ENCODE measurements at places on chromosomes 4 and X.

GRCh38 chr4:184053434-184053833 lies 148.3 kb downstream of the STOX2 start:
- H3K27ac ChIP-seq: no peak overlapping the region
- no peaks in the 10 kb centered on the region for H3K4me1 ChIP-seq
- H3K27me3 ChIP-seq: no peaks in the 10 kb centered on the region
- no peaks in the 10 kb centered on the region for H3K36me3 ChIP-seq
- no peak overlapping the region for H3K4me3 ChIP-seq
- no peak for DNase-seq

DNA sequence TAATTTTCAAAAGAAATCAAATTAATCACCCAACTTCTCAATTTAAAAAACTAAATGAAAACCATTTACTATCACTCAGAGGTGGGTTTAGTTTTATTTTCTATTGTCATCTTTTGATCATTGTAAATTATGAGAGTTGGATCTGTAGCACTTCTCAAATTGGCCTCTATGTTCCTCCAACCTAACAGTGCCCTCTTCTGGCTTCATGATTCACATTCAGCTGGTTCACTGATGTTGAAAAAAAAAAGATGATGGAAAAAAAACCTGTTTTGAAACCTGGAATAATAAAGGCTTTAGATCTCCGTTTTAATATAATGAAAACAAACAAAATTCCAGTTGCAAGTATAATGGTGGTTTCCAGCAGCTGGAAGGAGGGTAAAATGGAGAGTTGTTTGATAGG lies 2.4 kb upstream of the NBDY start:
- DNase-seq: peak; percentile 49
- no peaks in the 10 kb centered on the region for H3K36me3 ChIP-seq
- no peak overlapping the region for H3K27ac ChIP-seq
- no peaks in the 10 kb centered on the region for H3K27me3 ChIP-seq

DNA sequence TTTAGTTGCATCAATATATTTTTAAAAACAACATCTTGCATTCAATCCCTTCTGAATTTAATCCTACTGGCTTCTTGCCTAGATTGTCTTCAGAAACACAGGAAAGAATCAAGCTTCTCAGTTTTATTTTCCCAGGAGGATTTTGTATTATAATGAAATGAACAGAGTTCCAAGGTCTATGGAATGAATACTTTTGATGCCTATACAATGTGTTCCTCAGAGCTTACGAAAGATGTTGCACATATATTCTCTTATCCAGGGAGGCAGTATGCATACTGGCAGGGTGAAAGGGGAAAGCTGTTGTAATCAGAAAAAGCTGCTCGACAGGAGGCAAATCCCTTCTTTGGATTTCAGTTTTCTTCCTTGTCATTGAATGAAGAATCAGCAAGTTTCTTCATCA lies 8.8 kb downstream of the TMPRSS11D start:
- H3K4me1 ChIP-seq: no peaks in the 10 kb centered on the region
- H3K4me3 ChIP-seq: no peak overlapping the region
- DNase-seq: no peak
- H3K36me3 ChIP-seq: no peaks in the 10 kb centered on the region
- H3K27ac ChIP-seq: no peak overlapping the region

DNA sequence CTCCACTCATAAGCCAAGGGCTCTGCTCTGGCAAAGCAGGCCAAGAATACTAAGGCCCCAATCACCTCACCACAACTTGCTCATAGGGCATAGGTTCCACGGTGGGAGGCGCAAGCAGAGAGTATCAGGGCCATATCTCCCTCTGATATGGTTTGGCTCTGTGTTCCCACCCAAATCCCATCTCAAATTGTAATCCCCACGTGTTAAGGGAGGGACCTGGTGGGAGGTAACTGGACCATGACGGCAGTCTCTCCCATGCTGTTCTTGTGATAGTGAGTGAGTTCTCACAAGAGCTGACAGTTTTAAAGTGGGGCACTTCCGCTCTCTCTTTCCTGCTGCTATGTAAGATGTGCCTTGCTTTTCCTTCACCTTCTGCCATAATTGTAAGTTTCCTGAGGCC lies 88.7 kb downstream of the SHROOM4 start:
- H3K27ac ChIP-seq: no peak overlapping the region
- no peak overlapping the region for H3K4me3 ChIP-seq
- no peaks in the 10 kb centered on the region for H3K4me1 ChIP-seq
- no peaks in the 10 kb centered on the region for H3K36me3 ChIP-seq
- DNase-seq: no peak

DNA sequence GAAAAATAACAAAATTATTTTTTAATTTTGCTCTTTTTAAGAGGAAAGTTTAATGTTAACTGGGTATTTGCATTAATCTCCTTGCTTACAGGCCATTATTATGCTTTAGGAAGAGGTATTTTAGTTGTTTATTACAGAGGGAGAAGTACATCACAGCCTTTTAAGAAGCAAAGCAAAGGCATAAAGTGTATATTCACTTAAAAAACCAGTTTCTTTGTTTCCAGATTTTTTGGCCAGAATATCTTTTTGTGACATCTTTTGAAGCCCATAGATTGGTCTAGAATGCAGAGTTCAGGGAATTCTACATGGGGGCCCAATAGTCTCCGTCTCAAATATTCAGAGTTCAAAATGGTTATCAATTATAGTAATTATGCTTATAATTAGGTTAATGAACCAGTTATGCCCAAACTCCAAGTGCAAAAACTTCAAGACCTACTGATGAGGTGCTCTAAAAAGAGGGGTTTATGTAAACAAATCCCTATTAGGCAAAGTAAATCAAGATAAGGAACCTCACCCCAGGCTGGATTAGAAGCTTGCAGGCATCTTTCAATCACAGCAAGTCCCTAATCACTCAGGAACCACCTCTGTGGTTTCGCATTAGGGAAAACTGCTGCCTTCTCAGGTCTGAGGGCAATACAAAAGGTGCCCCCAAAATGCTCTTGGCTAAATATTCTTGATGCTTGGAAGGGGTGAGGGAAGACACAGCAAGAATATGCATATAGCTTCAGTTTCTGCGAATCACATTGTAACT lies 1.4 kb downstream of the CXXC4 start:
- DNase-seq: peak; percentile 34
- H3K36me3 ChIP-seq: no peaks in the 10 kb centered on the region
- no peaks in the 10 kb centered on the region for H3K27me3 ChIP-seq
- peaks cover 12% of the 10 kb centered on the region for H3K4me1 ChIP-seq
- H3K4me3 ChIP-seq: peak overlapping the region; percentile 68

DNA sequence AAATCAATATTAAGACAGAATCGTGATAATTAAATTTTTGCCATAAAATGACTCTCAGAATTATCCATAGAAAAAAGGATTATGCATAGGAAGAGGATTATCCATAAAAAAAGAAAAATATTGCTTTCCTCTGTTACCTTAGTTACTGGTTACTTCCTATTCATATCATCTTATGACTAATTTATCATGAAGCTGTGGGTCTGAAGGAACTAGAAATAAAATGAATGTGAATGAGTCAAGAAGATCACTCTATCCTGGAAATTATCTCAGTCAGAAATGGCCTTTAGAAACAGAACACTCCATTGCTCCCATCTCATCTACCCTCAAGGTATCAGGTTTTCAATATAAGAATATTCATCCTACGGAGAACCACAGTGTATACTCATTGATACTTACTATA lies 19.4 kb downstream of the RPS6KA6 start:
- H3K27me3 ChIP-seq: no peaks in the 10 kb centered on the region
- no peaks in the 10 kb centered on the region for H3K36me3 ChIP-seq
- no peak overlapping the region for H3K4me3 ChIP-seq
- no peaks in the 10 kb centered on the region for H3K4me1 ChIP-seq
- no peak overlapping the region for H3K27ac ChIP-seq

GRCh38 chr4:173763389-173763788 lies 233.4 kb upstream of the HAND2 start:
- no peaks in the 10 kb centered on the region for H3K4me1 ChIP-seq
- no peak for DNase-seq
- H3K36me3 ChIP-seq: no peaks in the 10 kb centered on the region
- H3K4me3 ChIP-seq: no peak overlapping the region
- H3K27ac ChIP-seq: no peak overlapping the region
- H3K27me3 ChIP-seq: no peaks in the 10 kb centered on the region

DNA sequence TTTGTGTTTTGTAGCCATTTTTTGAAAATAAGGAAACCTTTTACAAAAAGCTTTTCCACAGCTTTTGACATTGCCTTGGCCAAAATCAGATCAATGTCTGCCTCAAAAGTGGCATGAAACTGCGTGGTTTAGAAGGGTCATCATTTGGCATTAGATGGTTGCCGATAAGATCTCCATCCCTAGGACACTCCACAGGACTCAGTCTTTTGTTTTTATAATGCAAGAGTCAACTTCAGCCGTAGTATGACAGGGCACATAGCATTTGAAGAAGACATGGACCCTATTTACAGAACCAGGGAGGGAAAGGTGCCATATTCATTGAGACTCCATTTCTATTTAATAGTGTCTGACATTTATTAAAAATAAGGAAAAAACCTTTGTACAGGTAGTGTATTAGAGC lies 1.3 kb downstream of the RTL8A start:
- no peaks in the 10 kb centered on the region for H3K27me3 ChIP-seq
- no peak overlapping the region for H3K27ac ChIP-seq
- DNase-seq: no peak
- H3K4me1 ChIP-seq: no peaks in the 10 kb centered on the region

Measured in MM.1S (cell line).